ENCODE measurements at places on chromosomes 11 and 22. TPM values are rescaled to one million over a fixed set of nuclear protein-coding genes. Genes with fewer than 3 reads are reported as not detected.

MYRF gene
- 2.6 TPM for total RNA-seq

KCTD14 gene
- total RNA-seq, result 0.97 TPM

CCDC87 gene
- 0.64 TPM for total RNA-seq

PPP1R14B gene
- 175 TPM for total RNA-seq

UBQLNL gene
- total RNA-seq, result under 0.01 TPM

CALCB gene
- total RNA-seq, result not detected

SLC22A9 gene
- total RNA-seq, result not detected

CCDC157 gene
- total RNA-seq, result 2.6 TPM
